ENCODE measurements at places on chromosomes 16 and 17.

- no peak for DNase-seq
These were observed 81.4 kb downstream of the CNGB1 start for GRCh38 chr16:57889522-57889921.

DNA sequence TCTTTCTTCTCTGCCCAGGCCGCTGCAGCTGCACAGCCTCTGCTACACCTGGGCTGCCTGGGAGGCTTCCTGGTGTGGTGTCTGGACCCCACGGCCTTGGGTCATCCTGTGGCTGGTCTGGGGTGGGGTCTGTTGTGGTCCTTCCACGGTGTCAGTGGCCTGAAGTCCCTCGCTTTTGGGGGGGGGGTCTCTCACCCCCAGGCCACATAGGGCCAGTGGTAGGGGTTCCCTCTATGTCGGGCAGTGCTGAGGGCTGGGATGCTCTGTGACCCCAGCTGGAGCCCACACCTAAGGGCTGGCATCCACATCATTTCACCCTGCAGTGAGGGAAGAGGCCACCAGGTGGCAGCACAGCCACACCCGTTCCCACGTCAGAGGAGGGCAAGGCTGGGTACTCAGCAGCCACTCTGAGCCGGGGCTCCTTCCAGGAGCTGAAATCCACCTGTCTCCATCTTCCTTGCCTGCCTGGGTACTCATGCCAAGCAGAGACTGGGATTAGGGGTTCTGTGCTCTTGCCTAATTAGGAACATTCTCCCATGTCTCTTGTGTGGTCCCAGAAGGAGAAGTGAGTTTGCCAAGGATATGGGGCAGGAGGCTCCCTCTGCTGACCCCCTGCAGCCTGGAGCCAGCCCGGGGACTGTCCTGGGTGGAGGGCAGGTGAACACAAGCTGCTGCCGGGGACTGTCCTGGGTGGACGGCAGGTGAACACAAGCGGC lies 13.0 kb downstream of the ENGASE start:
- DNase-seq: peak; percentile 24

- DNase-seq: no peak
These were observed 5.9 kb upstream of the JPT1 start for GRCh38 chr17:75160211-75160610.

DNA sequence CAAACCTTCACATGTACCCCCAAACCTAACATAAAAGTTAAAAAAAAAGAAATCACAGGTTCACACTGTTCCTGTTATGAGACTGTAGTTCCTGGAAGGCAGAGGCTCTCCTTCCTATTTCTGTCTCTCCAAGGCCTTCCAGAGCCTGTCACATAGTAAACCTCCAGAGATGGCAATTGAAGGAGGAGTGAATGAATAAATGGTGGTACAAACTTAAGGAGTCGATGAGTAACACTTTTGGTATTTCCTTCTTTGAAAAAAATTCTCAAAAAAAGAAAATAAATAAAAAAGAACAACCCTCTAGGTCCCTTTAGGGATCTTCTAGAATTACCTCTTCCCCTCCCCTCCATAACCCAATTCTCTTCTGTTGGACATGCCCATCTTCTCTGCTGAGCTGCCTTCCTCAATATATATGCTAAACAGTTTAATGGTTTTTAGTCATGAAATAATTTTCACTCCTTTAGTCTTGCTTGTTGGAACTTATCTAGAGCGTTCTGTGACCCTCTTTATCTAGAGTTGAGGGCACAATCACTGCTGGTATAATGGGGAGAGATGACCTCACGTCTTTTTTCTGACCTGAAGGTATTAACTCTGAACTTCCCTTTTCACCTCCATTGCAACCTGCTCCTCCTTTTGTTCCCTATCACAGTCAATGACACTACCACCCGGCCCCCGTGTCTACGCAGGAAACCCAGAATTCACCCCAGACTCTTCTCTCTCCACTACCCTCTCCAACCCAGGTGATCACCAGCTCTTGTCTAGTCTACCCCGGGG lies 1.7 kb upstream of the TAF15 start:
- DNase-seq: no peak

GRCh38 chr16:53068423-53068833 lies 13.6 kb downstream of the CHD9 start:
- no peak for DNase-seq

DNA sequence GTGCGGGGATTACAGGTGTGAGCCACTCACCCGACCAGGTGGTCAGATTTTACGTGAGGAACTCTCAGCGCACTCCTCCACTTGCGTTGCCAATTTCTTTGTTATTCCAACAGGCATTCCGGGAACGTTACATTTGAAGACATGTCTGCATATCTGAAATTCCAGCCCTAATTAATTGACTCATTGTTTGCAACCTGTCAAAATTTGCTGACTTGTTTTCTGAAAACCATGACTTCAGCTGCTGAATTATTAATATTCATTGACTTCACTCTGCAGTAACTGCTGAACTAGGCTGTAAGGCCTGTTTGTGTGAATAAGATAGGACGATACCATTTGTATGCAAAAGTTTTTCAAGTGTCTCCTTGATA lies 16.6 kb downstream of the G6PC1 start:
- no peak for DNase-seq

DNA sequence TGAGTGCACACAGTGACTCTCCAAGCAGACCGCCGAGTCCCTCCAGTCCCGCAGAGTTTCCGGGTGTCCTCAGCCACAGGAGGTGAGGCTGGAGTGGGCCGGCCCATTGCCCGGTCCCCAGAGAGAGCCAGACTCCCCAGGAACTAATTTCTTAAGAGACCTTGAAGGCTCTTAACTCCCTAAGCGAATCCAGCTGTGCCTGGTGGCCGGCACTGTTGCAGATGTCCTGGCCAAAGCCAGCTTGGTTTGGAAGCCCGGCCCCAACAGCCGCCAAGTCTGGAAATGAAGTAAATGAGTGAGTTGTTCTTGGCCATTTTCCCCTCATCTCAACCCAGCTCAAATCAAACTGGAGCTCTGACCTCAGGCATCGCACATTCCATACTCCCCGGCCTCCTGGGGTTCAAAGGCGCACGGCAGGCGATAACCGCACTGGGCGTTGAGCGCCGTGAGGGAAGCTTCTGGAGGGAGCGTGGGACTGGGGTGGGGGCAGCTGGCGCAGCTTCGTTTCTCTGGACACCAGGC lies 42.0 kb downstream of the CMIP start:
- DNase-seq: no peak

DNA sequence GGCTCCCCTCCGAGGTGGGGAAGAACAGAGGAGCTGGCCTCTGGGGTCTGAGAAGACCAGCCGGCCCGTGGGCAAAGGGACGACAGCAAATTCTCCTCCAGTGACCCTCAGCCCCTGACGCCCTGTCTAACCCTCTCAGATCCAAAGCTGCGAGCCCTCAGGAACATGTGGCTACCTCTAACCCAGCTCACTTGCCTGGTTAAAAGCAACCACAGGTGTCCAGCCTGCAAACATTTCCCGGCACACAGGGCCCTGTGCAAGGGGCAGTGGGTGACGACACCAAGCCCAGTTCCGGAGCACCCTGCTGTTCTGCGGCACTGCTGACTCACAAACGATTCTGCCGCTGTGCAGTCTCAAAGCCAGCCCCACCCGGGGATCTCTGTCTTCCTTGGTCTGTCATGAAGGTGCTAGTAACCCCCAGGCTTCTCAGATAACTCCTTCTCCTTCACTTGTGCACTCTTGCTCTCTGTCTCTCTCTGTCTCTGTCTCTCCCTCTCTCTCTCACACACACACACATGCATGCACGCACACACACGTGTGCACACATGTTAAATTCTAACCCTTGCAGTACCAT lies 23.0 kb downstream of the WNT3 start:
- DNase-seq: no peak

- DNase-seq: no peak
These were observed 27.4 kb downstream of the TMEM132E start for GRCh38 chr17:34606763-34607162.

GRCh38 chr17:82412535-82413520 lies 5.3 kb upstream of the HEXD start:
- DNase-seq: peak; percentile 21

GRCh38 chr16:77663711-77664110 lies 58.6 kb upstream of the NUDT7 start:
- DNase-seq: no peak

DNA sequence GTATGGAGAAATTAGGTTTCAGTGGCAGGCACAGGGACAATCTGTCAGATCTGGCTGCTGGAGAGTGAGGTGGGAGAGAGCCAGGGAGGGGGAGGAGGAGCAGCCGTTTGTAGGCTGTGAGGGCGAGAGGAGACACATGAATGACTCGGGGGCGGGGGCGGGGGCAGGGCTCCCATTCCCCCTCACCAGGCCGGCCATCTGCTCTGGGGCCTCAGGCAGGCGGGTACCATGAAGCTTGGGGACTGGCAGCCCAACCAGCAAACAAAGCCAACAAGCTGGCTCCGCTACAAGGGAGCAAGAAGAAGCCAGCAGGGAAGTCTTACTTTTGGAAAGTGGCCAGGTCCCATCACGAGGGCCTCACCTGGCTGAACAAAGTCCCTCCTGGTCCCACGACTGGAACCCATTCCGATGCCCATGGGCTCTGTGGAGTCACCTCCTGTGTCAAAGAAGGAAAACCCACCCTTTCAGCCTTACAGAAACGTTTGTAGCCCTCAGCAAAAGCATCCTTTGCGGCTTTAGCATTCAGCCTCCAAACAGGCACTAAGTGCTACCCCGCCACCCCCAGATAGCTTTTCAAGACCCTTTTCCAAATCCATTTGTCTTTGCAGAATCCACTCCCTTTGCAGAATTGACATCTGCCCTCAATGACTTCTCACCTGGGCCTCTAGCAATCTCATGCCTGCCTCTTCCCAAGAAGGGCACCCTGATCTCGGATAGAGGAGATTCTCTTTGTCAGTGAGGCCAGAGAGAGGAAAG lies 9.2 kb upstream of the SSTR2 start:
- no peak for DNase-seq

- no peak for DNase-seq
These were observed 5.4 kb upstream of the NFATC3 start for GRCh38 chr16:68079626-68080344.

DNA sequence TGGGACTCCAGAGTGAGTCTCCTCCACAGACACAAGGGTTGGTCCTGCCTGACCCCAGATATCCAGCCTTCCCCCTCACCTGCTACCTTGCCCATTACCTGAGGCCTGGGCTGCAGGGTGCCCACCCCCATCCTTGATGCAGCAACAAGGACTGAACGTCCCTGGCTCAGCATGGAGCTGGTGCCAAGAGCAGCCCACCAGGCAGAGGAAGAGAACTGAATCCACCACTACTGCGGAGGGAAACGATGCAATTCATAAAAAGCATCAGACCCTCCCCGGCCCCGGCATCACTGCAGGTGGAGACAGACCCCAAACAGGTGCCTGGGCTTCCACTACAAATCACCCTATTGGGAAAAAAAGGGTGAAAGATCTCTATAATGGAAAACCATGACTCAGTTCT lies 131.0 kb upstream of the TNRC6C start:
- no peak for DNase-seq

- DNase-seq: no peak
These were observed 366.1 kb downstream of the XYLT1 start for GRCh38 chr16:17104654-17105053.

DNA sequence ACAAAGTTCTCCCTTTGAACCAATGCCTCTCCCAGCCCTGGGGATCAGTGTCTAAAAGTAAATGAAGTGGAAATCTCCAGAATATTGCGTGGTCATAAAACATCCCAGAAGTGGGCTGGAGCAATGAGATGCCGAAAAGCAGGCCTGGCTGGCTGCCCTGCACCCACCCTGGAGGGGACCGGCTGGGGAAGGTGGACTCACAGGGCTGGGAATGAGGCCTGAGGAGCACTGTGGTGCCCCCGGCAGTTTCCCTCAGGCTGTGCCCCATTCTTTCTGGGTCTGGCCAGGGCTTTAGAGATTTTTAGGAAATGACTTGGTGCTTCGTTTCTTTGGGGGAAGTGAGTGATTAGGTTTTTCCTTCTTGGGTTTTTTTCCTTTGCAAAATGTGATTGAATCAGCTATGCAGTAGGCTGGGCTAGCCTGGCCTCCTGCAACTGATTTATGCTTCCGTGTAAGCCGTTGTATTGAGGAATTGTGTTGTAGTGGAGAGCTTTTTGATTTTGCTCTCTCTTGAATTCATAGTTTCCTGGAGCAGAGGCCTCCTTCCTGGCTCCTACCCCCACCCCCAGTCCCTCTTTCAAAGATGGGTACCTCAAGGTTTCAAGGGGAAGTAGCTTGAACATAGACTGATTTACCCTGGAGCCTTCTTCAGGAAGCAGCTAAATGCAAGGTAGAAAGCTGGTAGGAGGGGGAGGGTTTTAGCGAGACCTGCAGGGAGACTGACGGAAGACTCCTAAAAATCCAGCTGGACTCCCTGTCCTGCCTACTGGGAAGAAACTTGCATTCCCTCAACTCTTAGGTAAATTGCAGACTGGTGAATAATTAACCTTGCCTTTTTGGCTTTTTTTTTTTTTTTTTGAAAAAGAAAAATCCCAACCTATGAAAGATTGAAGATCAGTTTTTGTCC lies 170.2 kb downstream of the RAB11FIP4 start:
- no peak for DNase-seq

GRCh38 chr16:56930486-56931270 lies 1.3 kb upstream of the HERPUD1 start:
- DNase-seq: no peak

GRCh38 chr17:31321966-31322365 lies 544 bp upstream of the EVI2A start:
- DNase-seq: no peak

GRCh38 chr16:75095204-75095621 lies 21.4 kb downstream of the LDHD start:
- DNase-seq: no peak

GRCh38 chr17:29789196-29790170 lies 140.5 kb downstream of the SSH2 start:
- no peak for DNase-seq

DNA sequence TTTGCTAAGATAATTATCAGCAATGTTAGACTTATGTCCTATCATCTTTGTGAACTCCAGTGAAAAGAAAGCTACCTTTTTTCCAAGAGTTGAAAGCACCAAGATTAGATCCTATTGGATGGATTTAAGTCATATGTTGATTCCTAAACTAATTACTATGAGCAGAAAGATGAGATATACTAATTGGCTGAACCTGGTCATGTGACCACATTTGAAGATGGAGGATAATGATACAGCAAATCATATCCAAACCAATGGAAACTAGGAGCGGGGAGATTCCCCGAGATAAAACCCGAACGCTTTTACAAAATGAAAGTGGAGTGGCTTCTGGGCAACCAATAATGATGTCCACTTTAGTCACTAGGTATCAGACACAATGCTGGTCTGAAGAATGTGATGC lies 1060.2 kb upstream of the EEF2KMT start:
- no peak for DNase-seq

DNA sequence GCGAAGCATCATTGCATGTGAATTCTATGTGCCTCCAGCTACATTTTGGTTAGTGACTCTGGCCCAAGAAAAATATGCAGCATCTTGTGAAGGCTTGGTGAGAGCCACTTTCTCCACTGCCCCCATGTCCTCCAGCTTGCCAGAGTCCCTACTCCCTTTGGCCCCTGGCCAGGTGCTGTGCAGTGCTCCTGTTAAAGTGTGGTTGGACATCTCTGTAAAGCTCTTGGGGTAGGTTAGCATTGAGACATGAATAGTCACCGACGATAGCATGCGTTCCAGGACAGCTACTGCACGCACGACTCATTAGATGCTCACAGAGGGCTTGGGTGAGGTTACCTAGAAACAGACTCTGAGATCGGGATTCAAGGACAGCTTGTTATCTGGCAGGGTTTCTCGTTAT lies 48.6 kb downstream of the FOXL1 start:
- DNase-seq: no peak

Measured in NCI-H2081 treated with DMSO at 0.1 percent for 48 hours (cell line).